Natural killer cell (primary cell): ENCODE measurements at places on chromosomes 2 and 18.

DNA sequence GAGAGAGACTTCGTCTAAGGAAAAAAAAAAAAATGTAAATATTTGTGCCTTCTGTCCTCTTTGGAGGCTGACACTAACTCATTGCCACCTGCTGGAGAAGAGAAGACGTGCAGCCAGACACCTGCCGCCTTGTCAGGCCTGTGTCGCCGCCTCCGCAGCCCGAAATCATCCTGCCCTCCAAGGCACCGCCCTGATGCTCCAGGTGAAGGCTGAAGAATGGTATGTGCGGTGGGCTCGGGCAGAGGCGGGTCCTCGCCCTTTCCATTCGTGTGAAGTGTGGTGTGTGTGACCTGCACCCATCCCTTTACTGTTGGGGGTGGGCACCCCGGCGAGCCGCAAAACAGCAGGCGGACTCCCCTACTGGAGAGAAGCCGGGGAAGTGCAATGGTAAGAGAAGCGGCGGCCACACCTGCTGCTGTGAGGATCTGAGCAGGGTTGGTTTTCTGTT, 60.4 kb downstream of the FAM161A start:
- no peaks in the 10 kb centered on the region for H3K27me3 ChIP-seq
- H3K4me3 ChIP-seq: no peak overlapping the region
- DNase-seq: peak; percentile 83
- no peaks in the 10 kb centered on the region for H3K36me3 ChIP-seq
- peaks cover 4% of the 10 kb centered on the region for H3K4me1 ChIP-seq
- no peak overlapping the region for H3K27ac ChIP-seq

DNA sequence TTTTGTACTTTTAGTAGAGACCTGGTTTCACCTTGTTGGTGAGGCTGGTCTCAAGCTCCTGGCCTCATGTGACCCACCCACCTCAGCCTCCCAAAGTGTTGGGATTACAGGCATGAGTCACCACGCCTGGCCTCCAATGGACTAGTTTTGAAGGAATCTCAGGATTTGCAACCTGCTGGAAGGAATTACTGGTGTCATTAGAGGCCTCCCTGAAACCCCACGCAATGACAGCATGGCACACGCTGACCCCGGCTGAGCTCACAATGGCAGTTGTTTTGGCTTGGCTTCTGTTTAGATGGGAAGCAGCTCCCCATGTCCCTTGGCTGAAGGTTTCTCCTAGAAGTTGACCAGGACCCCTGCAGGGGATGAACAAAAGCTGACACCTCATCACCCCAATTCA, 23.1 kb upstream of the COPS8 start:
- no peaks in the 10 kb centered on the region for H3K4me1 ChIP-seq
- no peak for DNase-seq
- H3K27me3 ChIP-seq: no peaks in the 10 kb centered on the region

GRCh38 chr2:167861574-167862193, 385.7 kb downstream of the STK39 start:
- H3K36me3 ChIP-seq: no peaks in the 10 kb centered on the region
- H3K4me1 ChIP-seq: no peaks in the 10 kb centered on the region
- no peaks in the 10 kb centered on the region for H3K27me3 ChIP-seq
- no peak overlapping the region for H3K27ac ChIP-seq
- H3K4me3 ChIP-seq: no peak overlapping the region

- no peaks in the 10 kb centered on the region for H3K36me3 ChIP-seq
- H3K4me1 ChIP-seq: peaks cover 25% of the 10 kb centered on the region
- H3K27ac ChIP-seq: no peak overlapping the region
- no peak overlapping the region for H3K4me3 ChIP-seq
These were observed 132.1 kb downstream of the WDSUB1 start for GRCh38 chr2:159154366-159154765.

- no peak overlapping the region for H3K27ac ChIP-seq
- H3K36me3 ChIP-seq: no peaks in the 10 kb centered on the region
- H3K4me3 ChIP-seq: no peak overlapping the region
- no peaks in the 10 kb centered on the region for H3K27me3 ChIP-seq
- no peak for DNase-seq
These were observed 286.2 kb upstream of the VRK2 start for GRCh38 chr2:57760381-57760801.

DNA sequence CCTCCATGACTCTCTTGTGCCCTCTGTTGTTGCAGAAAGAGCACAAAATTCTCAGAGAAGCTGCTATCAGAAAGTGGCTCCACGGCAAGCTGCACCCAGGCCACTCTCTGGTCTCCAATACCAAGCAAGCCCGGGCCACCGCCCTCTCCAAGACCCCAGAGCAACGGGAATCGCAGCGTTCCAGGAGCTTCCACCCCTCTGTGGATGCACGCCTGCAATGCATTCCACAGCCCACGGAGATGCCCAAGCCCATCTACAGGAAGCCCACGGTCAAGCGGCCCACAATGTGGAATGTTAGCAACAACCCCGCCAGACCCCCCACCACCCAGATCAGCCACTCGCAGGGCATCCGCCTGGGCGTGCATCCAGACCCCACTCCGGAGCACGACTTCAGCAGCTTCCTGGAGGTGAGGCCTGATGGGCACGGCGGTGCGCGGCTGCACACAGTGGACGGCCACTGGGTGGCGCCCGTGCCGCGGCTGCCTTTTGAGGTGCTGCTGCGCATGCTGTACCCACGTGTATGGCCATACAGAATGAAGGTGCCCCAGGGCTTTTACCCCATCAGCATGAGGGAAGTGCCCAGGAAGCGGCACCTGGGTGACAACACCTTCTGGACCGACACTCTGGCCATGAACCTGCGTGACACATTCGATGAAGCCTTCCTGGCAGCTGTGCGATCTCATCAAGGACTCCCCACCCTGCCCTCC, 6.3 kb downstream of the ANKRD53 start:
- no peak overlapping the region for H3K27ac ChIP-seq
- H3K4me1 ChIP-seq: peaks cover 10% of the 10 kb centered on the region
- no peak overlapping the region for H3K4me3 ChIP-seq
- DNase-seq: peak; percentile 89

DNA sequence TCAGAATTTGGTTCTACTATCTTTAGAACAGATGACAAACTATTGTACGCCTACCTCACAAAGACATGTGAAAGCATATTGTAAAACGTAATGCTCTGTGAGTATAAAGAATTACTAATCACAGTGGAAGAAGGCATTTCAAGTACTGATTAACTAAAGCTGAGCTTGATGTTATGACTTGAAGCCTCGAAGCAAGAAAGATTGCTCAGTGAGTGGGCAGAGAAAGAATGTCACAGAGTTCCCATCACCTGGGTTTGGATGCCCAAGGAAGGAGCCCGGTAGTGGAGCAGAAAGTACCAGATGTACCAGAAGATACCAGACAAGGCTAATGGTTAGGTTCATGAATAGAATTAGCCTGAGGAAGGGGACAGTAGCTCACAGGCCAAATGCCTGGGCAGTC, 39.5 kb upstream of the FAM110C start:
- H3K27me3 ChIP-seq: no peaks in the 10 kb centered on the region
- no peak overlapping the region for H3K27ac ChIP-seq
- H3K4me3 ChIP-seq: no peak overlapping the region
- H3K36me3 ChIP-seq: no peaks in the 10 kb centered on the region
- H3K4me1 ChIP-seq: no peaks in the 10 kb centered on the region

GRCh38 chr18:61575419-61575818, 242.2 kb downstream of the CDH20 start:
- DNase-seq: no peak
- H3K4me1 ChIP-seq: no peaks in the 10 kb centered on the region
- H3K4me3 ChIP-seq: no peak overlapping the region
- H3K27ac ChIP-seq: no peak overlapping the region
- no peaks in the 10 kb centered on the region for H3K36me3 ChIP-seq
- H3K27me3 ChIP-seq: no peaks in the 10 kb centered on the region
